ENCODE measurements at places on chromosomes 3 and 15. TPM values are rescaled to one million over a fixed set of nuclear protein-coding genes. Genes with fewer than 3 reads are reported as not detected.

The FBN1 gene
- total RNA-seq, result 33.5 TPM

The C15orf62 gene
- total RNA-seq, result 0.10 TPM

The SNTN gene
- not detected for total RNA-seq

The ITPKA gene
- 8.4 TPM for total RNA-seq

The RPL32 gene
- 3,652 TPM for total RNA-seq

DNA sequence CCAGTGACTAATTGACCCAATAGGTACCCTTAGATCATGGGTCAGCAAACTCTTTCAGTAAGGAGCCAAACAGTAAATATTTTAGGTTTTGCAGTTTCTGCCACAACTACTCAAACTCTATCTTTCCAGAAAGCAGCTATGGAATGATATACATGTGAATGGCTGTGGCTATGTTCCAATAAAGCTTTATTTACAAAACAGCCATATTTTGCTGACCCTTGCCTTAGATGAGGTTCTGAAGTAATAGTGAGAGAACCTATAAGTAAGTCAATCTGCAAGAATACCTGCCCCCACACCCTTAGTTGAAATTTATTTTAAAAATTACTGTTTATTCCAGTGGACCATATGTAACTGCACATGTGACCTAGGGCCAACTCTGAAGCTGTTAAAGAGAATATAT, 134.0 kb downstream of the CMSS1 start:
- H3K27ac ChIP-seq, result peak overlapping the region; percentile 75
- H3K4me1 ChIP-seq, result peaks cover 36% of the 10 kb centered on the region
- no peaks in the 10 kb centered on the region for H3K27me3 ChIP-seq
- H3K36me3 ChIP-seq, result no peaks in the 10 kb centered on the region
- no peak overlapping the region for H3K4me3 ChIP-seq

DNA sequence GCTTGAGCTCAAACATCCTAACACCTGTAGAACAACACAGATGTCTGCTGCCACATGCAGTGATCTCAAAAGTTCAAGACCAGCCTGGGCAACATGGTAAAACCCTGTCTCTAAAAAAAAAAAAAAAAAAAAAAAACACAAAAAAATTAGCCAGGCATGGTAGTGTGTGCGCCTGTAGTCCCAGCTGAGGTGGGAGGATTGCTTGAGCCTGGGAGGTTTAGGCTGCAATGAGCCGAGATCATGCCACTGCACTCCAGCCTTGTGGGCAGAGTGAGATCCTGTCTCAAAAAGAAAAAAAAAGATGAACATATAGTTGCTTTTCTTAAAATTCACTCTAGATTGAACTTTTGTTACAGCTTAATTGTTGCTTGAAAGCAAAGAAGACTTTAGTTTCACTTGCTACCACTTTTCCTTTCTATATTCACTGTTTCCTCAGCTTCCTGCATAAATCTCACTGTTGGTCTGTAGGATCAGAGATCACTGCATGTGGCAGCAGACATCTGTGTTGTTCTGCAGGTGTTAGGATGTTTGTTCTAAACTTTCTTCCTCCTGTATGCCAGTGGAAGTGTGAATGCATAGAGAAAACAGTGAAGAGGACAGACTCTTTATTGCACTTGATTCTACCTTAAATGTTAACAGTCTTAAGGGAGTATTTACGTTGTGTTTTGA, 12.6 kb downstream of the RAB11A start:
- no peaks in the 10 kb centered on the region for H3K27me3 ChIP-seq
- DNase-seq, result no peak
- H3K4me1 ChIP-seq, result no peaks in the 10 kb centered on the region
- H3K27ac ChIP-seq, result no peak overlapping the region
- peaks cover 64% of the 10 kb centered on the region for H3K36me3 ChIP-seq

- no peaks in the 10 kb centered on the region for H3K27me3 ChIP-seq
- peak overlapping the region; percentile 3 for H3K27ac ChIP-seq
- peak; percentile 55 for DNase-seq
- peaks cover 41% of the 10 kb centered on the region for H3K4me1 ChIP-seq
- H3K36me3 ChIP-seq, result peaks cover 2% of the 10 kb centered on the region
- H3K4me3 ChIP-seq, result no peak overlapping the region
These were observed 13.0 kb downstream of the SCN5A start for GRCh38 chr3:38636464-38636863.

DNA sequence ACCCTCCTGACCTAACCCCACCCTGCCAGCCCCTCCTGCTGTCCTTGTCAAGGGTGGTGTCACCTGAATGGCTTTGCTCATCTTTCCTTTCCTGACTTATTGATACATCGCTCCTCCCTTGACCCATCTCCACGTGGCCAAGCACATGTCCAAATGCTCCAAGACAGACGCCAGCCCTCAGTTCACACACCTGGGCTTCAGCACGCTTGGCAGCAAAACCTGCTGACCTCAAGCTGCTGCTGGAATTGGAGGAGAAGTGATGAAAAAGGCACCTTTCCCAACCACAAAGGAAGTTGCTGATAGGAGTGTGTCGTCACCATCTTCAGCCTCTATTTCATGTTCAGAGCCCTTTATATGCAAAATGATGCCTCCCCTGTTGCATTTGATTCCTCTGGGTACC, 141.3 kb downstream of the TLE3 start:
- no peak overlapping the region for H3K4me3 ChIP-seq
- H3K36me3 ChIP-seq, result no peaks in the 10 kb centered on the region
- H3K27me3 ChIP-seq, result no peaks in the 10 kb centered on the region
- no peak for DNase-seq

DNA sequence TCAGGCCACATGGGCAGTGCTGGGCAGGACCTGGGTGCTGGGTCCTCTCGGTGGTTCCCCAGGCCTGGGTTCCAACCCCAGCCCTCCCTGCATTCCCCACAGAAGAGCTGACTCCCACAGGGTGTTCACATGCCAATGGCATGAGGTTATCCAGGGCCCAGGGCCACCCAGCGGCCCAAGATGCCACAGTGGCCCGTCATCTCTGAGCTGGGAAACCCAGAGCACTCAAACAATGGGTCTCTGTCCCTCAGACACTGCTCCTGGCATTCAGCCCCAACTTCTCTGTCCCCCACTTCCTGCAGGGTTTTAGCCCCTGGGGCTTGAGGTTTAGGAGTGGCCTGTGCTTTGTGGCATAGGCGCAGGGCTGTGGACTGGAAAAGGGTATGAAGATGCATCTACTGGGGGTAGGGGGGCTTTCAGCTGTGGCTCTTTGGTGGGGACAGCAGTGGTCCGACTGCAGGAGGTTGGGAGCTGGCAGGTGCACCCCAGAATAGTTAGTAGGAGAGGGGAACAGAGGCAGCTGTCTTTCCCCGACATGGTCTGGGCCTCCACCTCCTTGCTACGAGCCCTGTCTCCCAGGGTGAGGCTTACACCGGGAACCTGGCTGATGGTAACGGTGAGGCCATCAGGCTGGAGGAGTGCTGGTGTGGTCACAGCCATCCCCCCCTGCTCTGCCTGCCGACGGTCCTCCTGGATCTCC, 1.7 kb downstream of the CCDC9B start:
- peak; percentile 93 for DNase-seq
- peak overlapping the region; percentile 56 for H3K4me3 ChIP-seq
- peaks cover 56% of the 10 kb centered on the region for H3K4me1 ChIP-seq
- no peaks in the 10 kb centered on the region for H3K27me3 ChIP-seq
- H3K27ac ChIP-seq, result peak overlapping the region; percentile 91
- H3K36me3 ChIP-seq, result no peaks in the 10 kb centered on the region

DNA sequence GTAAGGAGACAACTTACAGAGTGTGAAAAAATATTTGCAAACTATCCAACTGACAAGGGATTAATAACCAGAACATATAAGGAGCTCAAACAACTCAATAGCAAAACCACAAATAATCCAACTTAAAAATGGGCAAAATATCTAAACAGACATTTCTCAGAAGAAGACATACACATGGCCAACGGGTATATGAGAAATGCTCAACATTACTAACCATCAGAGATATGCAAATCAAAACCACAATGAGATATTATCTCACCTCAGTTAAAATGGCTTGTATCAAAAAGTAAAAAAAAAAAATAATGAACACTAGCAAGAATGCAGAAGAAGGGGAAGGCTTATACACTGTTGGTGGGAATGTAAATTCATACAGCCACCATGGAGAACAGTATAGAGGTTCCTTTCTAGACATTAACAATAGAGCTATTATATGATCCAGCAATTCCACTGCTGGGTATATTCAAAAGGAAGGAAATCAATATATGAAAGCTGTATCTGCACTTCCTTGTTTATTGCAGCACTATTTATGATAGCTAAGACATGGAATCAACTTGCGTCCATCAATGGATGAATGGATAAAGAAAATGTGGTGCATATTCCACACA, 998.6 kb downstream of the NAALADL2 start:
- H3K4me3 ChIP-seq, result no peak overlapping the region
- no peaks in the 10 kb centered on the region for H3K4me1 ChIP-seq
- no peak overlapping the region for H3K27ac ChIP-seq
- H3K36me3 ChIP-seq, result no peaks in the 10 kb centered on the region
- DNase-seq, result no peak

DNA sequence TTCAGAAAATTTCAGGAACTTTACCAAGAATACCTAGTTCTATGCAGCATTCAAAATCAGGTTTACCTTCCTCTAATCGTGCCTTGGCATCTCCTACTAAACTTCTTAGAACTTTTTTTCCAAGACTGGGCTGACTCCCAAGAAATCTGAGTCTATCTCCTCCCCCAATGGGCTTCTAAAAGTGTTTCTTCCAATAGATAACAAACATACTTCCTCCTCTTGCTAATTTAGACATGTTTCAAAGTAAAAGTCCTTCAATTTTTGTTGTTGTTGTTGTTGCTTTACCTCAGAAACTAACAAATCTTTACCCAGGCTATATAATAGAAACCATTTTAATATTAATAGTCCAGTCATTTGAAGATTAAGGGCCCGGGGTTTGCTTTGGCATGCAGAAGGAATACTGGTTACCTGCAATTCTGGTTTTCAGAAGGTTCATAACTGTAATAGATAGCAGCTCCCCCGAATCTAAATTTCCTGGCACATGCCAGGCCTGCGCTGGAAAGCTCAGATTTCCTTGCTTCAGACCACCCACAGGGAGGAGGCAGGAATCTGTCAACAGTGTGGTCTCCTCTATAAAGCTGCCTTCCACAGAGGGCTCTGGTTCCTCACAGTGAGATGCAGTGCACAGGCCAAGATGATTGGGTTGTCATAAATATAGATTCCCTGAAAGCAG, 188.7 kb downstream of the THRB start:
- no peaks in the 10 kb centered on the region for H3K36me3 ChIP-seq
- peak; percentile 87 for DNase-seq
- H3K4me1 ChIP-seq, result peaks cover 18% of the 10 kb centered on the region
- H3K27me3 ChIP-seq, result no peaks in the 10 kb centered on the region
- no peak overlapping the region for H3K27ac ChIP-seq
- no peak overlapping the region for H3K4me3 ChIP-seq

DNA sequence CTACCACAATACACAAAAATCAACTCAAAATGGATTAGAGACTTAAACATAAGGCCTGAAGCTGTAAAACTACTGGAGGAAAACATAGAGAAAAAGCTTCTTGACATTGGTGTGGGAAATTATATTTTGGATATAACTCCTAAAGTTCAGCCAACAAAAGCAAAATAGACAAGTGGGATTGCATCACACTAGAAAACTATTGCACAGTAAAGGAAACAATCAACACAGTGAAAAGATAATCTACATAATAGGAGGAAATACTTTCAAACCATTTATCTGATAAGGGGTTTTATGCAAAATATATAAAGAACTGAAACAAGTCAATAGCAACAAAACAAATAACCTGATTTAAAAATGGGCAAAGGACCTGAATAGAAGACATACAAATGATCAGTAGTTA, 37.6 kb upstream of the TP63 start:
- H3K27ac ChIP-seq, result no peak overlapping the region
- no peaks in the 10 kb centered on the region for H3K27me3 ChIP-seq
- no peaks in the 10 kb centered on the region for H3K36me3 ChIP-seq
- DNase-seq, result no peak

- no peaks in the 10 kb centered on the region for H3K36me3 ChIP-seq
- no peak overlapping the region for H3K27ac ChIP-seq
- H3K4me3 ChIP-seq, result no peak overlapping the region
These were observed 80.2 kb downstream of the PPARG start for GRCh38 chr3:12369029-12369428.

DNA sequence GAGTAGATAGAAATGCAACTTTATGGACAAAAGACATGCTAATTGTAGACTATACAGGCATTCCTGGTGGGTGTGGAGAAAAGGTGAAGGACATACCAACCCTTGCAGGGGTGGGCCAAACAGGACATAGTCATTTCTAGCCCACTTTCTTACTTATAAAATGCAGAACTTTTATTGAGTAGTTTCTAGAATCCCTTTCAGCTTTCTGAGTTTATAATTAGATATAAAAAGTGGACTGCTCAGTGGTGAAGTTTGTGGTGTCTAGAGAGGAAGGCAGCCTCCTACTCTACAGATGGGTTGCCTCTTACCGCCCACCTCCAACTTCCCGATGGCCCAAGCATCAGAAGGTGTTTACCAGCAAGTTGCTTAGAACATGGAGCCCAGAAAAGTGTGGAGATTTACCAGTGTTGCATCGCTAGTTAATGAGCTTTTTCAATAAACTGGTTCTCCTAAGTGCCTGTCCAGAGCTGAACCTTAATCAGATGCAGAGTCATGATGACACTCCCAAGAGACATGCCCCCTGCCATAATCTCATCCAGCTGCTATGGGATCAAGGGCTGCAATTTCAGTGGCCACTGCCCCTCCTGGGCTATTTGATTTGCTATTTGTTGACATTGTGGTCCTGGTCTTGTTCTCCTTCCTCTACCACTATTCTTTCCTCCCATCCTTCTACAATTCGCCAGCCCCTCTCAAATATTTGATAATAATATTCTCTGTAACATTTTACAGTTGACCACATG, 77.5 kb upstream of the STRIT1 start:
- H3K4me3 ChIP-seq, result no peak overlapping the region
- 0 out of 2 replicates have a peak overlapping the region, but pooled peaks have one; percentile 5 for H3K27ac ChIP-seq
- H3K4me1 ChIP-seq, result peaks cover 26% of the 10 kb centered on the region
- no peaks in the 10 kb centered on the region for H3K27me3 ChIP-seq
